ENCODE measurements at places on chromosomes 2 and 18.

- no peak for DNase-seq
Measured at GRCh38 chr2:222257645-222258044, 41.2 kb downstream of the PAX3 start.

DNA sequence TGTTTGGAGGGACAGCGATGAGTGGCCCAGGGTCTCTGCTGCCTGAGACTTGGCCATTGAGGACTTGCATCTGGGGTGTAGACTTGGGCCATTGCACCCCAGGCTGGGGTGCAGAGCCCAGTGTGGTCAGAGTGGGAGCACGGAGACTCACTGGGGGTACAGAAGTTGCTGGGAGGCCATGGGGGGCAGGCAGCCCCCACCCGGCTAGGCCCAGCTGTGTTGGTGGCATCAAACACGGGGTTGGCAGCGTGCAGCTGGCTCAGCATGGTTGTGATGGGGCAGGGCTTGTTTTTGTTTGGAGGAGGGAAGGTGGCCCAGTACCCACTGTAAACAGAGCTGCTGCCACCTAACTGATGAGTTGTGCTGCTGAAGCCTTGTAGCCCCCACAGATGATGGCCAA, 42.1 kb downstream of the GLI2 start:
- DNase-seq: no peak

DNA sequence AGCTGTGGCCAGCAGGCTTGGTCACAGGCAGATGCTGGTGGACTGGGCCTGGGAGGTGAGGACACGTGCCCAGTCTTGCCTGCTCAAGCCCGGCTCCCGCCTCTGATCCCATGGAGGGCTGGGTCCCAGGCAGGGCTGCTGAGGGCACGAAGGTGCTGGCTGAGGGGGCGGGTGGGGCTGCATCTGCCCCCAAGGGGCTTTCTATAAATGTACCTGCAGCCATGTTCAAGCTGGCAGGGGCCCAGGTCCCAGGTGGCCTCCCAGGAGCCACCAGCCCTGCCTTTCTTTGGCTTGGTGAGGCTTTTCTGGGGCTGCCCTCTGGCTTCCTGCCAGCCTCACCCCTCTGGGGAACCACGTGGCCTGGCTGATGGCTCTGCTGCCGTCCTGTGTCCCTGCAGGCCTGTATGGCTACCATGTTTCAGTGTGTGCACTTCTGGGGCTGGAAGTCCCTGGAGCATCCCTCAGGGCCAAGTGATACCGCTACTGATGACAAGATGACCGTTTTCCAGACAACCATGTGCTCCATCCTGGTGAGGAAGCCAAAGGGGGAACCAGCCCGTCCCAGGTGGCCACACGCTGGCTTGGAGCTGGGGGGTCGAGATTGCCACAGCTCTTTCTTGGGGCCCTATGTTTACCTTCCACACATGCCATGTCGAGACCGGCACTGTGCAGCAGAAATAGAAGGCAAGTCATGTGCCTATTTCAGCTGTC, 23.2 kb downstream of the HJURP start:
- no peak for DNase-seq

- no peak for DNase-seq
Measured at GRCh38 chr18:22828171-22828570, 105.0 kb upstream of the RBBP8 start.

DNA sequence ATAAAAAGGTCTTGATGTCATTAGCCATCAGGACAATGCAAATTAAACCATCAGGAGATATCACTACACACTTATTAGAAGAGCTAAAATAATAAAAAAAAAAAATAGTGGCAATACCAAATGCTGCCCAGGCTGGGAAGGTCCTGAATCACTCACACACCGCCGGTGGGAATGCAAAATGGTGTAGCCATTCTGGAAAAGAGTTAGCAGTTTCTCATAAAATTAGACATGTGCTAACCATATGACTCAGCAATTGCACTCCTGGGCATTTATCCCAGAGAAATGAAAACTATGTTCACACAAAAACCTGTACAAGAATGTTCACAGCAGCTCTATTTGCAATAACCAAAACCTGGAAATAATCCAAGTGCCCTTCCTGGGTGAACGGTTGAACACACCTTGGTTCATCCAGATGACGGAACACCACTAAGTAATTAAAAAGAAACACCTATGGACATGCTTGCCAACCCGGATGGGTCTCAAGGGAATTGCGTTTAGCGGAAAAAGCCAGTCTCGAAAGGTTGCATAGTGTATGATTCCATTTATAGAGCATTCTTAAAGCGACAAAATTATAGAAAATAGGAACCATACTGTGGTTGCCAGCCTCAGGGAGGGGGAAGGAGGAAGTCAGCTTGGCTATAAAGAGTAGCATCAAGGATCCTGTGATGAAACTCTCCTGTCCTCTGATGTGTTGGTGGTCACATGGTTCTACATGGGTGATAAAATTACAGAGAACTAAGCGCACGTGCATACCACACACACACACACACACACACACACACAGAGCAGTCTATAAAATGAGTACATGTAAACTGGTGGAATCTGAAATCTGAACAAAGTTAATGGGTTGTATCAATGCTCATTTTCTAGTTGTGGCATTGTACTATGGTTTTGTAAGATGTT, 4.6 kb downstream of the MBP start:
- peak; percentile 88 for DNase-seq

DNA sequence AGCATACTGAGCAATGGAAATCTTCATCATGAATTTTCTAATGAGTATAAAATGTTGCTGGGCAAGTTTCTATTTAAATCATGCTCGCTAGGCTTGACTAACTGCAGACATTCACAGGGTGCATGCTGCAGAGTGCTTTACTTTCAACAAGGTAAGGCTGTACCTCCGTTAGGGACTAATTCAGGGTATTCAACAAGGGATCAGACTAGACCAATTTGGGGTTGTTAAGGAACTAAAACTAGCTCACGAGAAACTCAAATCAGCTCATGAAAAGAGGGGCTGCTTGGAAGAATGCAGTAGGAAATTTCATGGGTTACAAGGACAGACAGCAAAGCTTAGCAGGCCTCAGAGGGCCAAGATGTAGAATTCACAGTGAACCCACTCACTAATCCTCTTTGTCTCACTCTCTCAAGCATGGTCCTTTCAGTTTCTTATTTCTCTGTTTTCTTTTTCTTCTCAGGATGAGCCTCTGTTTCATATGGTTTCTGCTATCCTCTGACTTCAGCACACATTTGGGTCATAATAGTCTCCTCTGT, 2.2 kb downstream of the MYO3B start:
- no peak for DNase-seq

DNA sequence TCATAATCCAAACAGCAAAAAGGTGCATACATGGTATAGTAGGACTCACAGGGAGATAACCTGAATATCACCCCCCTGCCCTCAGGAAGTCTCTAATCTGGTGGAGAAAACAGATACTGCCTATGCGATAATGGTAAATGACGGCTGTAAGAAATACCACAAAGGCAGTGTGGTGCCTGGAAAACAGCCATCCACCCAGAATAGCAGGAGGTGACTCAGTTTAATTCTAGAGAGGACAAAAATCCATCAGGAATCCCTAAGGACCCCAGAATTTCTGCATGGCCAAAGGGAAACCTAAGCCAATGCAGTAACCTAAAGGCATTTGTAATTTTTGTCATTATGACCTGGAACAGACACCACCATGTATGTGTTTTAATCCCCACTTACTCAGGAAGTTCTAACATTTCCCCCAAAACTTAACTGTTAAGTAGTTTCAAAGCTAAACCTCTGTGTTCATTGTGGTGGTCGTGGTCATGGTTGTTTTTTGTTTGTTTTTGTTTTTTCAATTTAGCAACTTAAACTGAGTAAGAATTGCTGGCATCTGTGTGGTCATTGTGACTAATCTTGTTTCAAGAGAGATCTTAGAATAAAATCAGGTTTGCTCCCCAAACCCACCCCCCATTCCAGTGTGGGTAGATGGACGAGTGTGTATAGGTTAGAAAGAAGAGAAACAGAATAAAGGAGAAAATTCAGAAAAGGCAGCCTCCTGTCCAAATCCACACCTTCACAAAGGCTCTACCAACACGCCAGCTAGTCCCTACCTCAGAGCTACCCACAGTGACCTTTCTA, 121.5 kb upstream of the CDCA7 start:
- no peak for DNase-seq

DNA sequence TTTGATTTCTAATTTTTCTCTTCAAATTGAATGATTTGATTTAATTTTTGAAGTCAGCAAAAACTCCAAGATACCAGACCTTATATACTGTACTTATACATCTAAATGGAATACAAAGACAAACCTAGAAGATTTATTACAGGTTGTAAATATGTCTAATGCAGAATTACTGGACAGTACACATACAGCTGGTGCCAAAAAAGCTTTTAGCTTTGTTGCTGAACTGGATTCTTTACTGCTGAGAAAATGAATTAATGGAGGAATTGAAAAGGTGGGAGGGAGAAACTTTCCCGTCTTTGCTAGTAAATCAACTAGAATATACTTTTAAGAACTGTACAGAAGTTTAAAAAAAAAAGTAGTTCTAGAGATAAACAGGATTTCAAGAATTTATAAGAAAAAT, 17.5 kb downstream of the C1D start:
- no peak for DNase-seq

GRCh38 chr2:47227532-47228279, 72.6 kb upstream of the STPG4 start:
- DNase-seq: no peak

- DNase-seq: no peak
Measured at GRCh38 chr2:9473985-9474360, 378 bp upstream of the IAH1 start.

- no peak for DNase-seq
Measured at GRCh38 chr2:217517402-217517801, 485.4 kb downstream of the TNS1 start.

GRCh38 chr2:163734881-163735684, 725 bp downstream of the FIGN start:
- DNase-seq: no peak

DNA sequence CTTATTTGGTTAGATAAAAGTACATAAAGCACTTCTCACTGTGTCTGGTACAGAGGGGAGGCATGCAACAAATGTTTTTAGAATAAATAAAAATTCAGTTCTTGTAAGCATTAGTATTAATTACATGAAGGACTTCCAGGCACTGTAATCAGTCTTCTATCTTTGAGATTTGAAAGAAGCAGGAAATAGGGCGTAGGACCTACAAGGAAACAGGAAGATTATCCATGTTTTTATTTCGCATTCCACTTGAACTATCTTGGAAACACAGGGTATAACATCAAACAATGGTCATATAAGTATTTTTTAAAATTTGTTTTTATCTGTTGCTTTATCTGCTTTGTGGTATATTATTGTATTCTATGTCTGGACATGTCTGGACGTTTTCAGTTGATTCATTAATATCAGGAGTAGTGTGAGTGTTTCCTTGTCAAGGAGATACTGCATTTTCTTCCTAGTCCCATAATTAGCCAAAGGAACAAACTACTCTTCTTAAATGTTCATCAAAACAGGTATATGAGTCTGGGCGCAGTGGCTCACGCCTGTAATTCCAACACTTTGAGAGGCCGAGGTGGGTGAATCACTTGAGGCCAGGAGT, 32.5 kb downstream of the BMPR2 start:
- DNase-seq: no peak

GRCh38 chr2:60512062-60512622, 41.3 kb downstream of the BCL11A start:
- no peak for DNase-seq

GRCh38 chr18:76392349-76392748, 102.7 kb downstream of the ZNF516 start:
- no peak for DNase-seq

GRCh38 chr2:124159166-124159565, 134.1 kb downstream of the CNTNAP5 start:
- no peak for DNase-seq

DNA sequence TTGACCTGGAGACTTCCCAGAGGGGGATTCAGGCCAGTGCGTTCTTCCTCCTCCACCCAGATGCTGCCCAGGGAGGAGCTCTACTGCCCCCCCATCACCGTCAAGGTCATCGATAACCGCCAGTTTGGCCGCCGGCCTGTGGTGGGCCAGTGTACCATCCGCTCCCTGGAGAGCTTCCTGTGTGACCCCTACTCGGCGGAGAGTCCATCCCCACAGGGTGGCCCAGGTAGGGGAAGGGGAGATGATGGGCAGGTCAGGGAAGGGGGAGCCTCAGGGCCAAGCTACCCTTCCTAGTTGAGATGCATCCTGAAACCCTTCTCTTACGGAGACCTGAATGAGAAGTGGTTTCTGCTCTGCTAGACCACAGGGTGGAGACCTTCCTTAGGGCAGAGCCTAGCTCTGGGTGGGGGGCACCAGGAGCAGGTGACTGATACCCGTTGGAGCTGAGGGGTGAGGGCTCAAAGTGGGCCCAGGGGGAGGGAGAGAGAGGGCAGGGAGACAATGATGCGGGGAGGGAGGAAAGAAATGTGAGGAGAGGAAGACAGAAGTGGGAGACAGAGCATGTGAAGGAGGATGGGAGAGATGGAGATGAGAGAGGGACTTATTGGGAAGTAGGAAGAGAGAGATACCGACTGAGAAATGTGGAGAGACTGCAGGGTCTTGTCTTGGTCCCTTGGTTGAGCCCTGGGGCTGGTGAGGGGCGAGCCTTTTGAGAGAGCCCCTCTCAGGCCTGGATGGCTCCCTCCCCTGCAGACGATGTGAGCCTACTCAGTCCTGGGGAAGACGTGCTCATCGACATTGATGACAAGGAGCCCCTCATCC, 159.4 kb downstream of the DYSF start:
- no peak for DNase-seq

DNA sequence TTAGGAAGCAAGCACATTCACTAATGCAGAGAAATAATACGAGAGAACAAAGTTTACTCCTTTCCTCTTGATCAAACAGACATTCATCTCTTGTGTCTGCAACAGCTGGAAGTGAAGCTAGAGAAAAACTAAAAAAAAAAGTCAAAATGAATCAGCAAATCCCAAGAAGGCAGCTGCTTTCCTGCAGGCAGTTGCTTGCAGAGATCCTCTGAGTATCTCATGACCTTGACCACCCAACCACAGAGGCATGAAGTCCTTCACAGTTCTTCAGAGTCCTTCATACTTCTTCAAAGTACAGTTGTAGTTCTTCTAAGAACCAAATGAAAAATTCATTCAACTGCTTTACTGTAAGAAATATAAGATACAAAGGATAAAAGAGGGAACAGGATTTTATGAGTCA, 97.2 kb upstream of the ACVR1C start:
- DNase-seq: peak; percentile 49

- DNase-seq: no peak
Measured at GRCh38 chr2:4588606-4589005, 885.2 kb downstream of the DCDC2C start.

GRCh38 chr2:207571370-207571769, 41.6 kb downstream of the CREB1 start:
- DNase-seq: no peak

DNA sequence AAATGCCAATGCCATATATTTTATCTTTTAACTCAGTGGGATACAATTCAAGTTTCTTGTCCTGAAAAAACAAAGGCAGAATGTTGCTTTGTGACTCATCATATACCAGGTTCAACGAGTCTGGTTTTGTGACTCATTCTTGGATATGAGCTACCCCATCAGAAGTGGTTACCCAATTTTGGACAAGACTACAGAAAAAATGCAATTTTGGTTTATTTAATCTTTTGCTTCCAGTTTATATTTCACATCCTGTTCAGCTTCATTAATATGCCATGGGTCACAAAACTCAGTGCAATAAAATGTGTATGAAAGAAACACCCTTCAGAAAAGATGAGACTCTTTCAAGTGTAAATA, 25.0 kb downstream of the FN1 start:
- DNase-seq: peak; percentile 77

- peak; percentile 21 for DNase-seq
Measured at GRCh38 chr2:229974266-229974665, 52.0 kb downstream of the FBXO36 start.

- DNase-seq: no peak
Measured at GRCh38 chr2:216633616-216634369, 573 bp downstream of the IGFBP2 start.

Data from skeletal muscle cell (primary cell).